ENCODE measurements at places on chromosomes 5 and 9.

GRCh38 chr5:126972062-126972895 lies 58.1 kb downstream of the MARCHF3 start:
- peak; percentile 60 for DNase-seq

DNA sequence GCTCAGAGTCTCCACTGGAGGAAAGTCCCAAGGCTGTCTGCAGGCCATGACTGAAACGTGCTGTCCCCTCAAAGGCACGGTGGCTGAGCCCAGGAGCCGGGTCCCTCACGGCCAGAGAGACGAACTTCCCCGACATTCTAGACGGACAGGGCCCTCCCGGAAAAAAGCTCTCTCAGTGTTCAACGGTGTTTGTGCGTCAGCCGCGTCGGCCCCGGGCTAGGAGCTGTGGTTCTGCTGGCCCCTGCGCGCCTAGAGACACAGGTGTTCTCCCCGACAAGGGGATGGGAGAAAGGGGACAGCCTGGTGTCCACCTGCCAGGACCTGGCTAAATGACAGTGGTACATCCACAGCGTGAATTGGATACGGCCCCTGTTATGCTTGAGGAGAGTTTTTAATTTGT lies 5.8 kb upstream of the GPSM1 start:
- DNase-seq: no peak

DNA sequence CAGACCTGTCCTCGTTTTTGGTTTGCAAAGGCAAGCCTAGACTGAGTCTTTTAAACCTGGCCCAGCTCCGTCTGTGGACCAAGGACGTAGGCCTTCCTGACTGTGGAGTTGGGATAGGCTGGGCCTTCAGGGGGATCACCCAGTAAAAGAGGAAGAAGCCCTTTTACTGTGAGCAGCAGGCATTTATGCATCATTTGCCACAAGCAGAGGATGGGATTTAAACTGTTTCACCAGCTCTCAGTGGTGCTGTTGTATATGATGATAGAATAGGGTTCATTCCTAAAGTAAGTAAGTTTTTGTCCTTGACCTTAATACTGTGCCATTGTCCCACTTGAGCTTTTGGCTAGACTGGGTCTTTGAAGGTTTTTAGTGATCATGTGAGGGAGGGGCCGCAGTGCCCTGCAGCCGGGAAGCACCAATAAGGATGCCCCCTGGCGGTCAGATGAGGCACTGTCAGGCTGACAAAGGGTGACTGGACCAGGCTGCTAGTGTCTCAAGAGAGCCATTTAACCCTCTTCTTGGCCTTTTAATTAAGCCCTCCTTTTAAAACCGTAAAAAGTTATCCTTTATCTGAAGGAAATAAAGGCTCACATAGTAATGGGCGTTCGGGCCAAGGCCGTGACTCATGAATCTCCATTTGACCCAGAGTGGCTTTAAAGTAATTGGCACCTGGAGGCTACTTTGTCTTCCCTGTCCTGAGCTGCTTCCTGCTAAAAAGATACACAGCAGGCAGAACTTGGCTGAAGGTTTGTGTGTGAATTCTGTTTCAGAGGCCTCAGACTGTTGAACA lies 74.0 kb downstream of the UBAP1 start:
- peak; percentile 46 for DNase-seq

DNA sequence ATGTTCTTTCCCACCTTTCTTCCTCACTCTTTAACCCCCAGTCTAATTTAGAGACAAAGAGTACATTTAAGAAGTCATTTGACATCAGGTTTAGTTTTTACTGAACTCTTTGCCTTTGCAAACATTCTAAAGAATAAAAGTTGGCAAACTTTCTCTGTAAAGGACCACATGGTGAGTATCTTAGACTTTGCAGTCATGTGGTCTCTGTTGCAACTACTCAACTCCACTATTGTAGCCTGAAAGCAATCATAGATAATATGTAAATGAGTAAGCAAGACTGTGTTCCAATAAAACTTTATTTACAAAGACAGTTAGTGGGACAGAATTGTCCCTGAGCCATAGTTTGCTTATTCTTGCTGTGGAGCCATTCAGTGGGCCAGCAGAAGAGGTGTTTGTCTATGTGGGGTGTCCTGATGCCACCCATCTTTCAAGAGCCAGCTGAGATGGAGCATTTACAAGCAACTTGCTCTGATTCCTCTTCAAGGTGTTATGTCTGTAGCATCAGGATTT lies 25.4 kb downstream of the ABLIM3 start:
- no peak for DNase-seq

- DNase-seq: no peak
Measured at GRCh38 chr5:146805081-146805480, 73.5 kb downstream of the PPP2R2B start.

DNA sequence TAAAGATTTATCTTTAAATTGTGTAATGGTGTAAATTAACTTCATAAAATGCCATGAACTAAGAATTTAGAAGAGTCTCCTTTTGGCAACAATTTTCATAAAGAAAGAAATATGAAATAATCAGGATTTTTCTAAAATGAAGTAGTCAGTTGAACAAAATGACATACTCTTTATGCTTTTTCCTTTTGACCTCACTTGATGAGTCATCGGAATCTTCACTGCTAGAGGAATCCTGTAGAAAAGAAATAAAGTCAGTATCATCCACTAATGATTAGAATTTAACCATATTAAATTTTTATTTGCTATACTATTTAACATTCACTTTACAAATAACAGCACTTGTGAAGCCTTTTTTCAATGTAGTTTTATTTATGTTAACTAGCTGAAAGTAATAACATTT lies 26.1 kb downstream of the CHD1 start:
- no peak for DNase-seq

- DNase-seq: peak; percentile 60
Measured at GRCh38 chr5:133373121-133373870, 239.0 kb downstream of the FSTL4 start.

- no peak for DNase-seq
Measured at GRCh38 chr5:95988094-95988493, 26.4 kb upstream of the ELL2 start.

DNA sequence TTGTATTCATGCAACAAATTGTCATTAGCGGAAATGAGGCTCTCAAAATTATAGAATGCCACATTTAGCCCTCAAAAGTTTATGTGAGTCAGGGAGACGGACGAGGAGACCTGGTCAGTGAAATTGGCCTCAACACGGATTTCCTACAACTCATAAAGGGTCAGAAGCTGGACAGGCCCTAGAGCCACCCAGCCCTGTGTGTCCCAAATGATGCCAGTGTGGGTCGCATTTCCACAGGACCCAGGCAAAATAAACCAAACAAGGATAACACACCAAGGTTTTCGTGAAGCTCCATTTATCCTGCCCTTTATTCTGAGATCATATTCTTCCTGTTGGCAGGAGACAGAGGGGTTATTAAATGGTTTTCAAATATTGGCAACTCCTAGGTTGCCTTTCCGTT lies 72.0 kb upstream of the COL5A1 start:
- no peak for DNase-seq

GRCh38 chr9:99103901-99104458 lies 933 bp upstream of the TGFBR1 start:
- DNase-seq: peak; percentile 38

GRCh38 chr5:112965733-112966306 lies 10.8 kb upstream of the DCP2 start:
- no peak for DNase-seq

- DNase-seq: no peak
Measured at GRCh38 chr5:7209658-7210057, 186.3 kb upstream of the ADCY2 start.

- DNase-seq: no peak
Measured at GRCh38 chr5:1750469-1750868, 49.2 kb downstream of the MRPL36 start.

GRCh38 chr5:177575488-177575887 lies 16.5 kb upstream of the TMED9 start:
- no peak for DNase-seq

DNA sequence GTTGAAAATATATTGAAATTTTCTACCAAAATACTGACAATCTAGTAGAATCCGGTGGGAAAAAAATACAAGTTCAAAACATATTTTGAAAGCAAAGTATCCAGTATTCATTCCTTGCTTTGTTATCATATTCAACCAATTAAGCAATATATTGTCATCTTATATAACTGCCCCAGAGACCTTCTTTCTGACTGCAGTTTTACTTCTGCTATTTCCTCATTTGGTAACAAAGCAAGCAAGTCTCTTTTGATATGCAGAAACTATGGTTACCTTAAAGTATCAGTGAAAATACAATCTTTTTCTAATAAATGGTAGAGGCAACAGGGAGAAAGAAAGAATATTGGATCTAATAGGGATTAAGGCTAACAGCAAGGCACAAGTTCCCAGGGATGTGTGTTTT lies 663.7 kb upstream of the MEF2C start:
- DNase-seq: peak; percentile 16

DNA sequence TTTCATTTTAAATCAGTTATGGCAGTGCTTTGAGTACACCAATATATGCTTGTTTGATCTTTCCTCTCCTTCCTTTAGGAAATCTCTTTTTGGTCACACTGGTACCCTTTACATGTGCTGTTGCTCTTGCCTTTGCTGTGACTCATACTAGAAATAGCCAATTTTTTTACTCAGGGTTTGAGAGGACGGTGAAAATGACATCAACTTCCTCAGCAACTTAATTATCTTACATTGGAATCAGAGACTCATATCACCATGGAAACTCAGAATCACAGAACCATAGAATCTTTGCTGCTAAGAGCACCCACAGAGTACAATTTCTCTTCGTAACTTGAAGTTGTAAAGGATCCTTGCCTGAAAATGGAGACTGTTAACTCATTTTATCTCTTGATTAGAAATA lies 13.8 kb upstream of the ZNF300 start:
- DNase-seq: no peak

DNA sequence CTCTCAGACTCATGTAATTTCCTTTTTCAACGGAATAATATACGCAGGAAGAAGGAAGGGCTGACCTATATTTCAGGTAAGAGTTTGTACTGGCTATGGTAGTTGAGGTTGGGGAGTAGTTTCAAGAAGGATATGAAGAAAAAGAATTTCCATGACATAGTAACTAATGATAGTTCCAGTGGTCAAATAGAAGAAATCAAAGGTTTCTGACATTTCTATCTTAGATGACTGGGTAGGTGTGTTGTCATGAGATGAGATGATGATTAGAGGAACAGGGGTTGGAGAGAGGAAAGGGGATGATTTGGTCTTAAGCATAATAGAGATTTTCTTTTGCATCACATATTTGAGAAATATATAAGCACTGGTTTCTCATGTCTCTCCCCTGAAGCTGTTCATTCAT lies 166.0 kb downstream of the SPATA31D1 start:
- DNase-seq: no peak

- DNase-seq: no peak
Measured at GRCh38 chr9:28503573-28503972, 930.3 kb upstream of the C9orf72 start.

GRCh38 chr5:156591631-156592030 lies 258.5 kb upstream of the PPP1R2B start:
- DNase-seq: no peak

DNA sequence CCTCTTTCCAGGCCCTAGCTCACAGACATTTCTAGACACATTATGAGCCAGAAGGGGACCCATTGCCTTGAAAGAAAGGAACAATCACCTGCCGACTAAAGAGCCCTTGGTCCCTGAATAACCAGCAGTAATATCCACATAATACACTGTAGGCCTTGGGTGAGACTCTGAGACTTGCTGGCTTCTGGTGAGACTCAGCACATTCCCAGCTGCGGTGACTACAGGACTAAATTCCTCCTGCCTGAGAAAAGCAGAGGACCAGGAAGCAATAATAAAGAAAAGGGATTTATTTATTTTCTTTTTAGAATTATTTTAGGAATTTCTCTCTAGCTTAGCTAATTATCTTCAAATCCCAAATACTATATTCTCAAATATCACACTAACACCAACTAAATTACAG lies 87.8 kb upstream of the RGS7BP start:
- no peak for DNase-seq

DNA sequence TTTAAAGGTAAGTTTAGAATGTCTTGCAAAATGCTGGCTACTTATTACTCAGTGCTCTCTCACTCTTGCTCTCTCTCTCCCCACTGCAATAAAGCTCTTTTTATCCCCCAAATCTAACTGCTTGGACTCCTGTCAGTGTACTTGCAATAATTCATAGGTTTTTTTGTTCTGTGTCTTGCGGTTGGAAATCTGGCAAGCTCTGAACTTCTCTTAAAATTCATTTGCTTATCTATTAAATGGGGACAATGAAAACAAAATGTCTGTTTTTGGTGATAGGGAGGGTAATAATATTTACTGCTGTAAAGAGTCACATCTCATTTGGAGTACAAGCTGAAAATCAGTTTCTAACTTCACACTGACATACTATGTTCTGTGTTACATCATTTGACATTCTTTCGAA lies 18.7 kb upstream of the OR13D1 start:
- DNase-seq: no peak

- DNase-seq: no peak
Measured at GRCh38 chr9:13597427-13597826, 317.9 kb upstream of the MPDZ start.

GRCh38 chr5:144192661-144193060 lies 22.0 kb downstream of the KCTD16 start:
- DNase-seq: no peak

GRCh38 chr5:1255081-1255561 lies 29.9 kb downstream of the SLC6A18 start:
- no peak for DNase-seq

DNA sequence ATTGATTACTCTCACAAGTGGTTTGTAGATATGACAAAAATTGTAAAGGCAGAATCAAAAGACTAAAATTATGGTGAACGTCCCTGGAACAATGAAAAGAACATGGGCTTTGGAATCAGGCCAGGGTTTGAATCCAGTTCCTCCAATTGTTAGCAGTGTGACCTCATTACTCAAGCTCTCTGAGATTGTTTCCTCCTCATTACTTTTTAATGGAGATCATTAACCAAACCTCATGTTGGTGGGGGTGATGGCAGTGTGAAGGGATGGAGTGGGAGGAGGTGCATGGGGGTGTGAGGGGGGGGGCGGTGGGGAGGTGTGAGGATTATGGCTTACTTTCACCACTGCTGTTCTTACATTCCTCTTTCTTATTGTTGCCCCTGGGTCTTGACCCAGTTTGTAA lies 44.1 kb upstream of the FOXE1 start:
- DNase-seq: no peak

GRCh38 chr5:126597156-126597555 lies 2.1 kb upstream of the ALDH7A1 start:
- DNase-seq: no peak

- no peak for DNase-seq
Measured at GRCh38 chr9:672851-673250, 168.6 kb upstream of the DMRT1 start.

- no peak for DNase-seq
Measured at GRCh38 chr9:97851446-97851883, 1.6 kb upstream of the FOXE1 start.
